ENCODE measurements at places on chromosomes 11 and 22.

DNA sequence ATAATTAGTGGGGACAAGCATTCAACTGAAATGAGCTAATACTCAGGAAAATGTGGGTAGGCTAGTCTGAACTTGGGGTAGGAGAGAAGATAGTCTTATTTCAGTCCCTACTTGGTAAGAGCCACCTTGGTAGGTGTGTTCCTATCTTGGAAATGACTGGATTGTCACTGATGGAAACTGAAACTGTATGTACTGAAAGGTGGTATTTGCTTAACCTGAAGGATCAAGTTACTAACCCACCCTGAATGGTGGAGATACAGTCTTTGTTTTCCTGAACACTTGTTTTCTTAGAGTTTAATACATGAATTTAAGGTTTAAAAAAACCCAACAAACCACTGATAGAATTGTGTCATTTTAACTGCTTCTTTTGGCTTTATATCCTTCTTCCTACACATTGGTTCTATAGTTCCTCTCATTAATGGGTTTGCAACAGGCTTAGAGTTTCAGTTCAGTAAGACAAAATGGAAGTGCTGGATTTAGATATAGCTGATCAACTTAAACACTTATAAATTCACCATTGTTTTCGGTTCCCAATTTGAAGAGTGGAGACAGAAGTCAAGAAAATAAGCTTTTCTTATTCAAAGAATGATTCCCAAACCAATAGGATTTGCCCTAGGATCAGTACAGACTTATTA is 4.2 kb downstream of the FAR1 start:
- no peak for DNase-seq

GRCh38 chr11:19279451-19279850 is 38.7 kb upstream of the E2F8 start:
- no peak for DNase-seq

- peak; percentile 84 for DNase-seq
Observed at GRCh38 chr11:35040221-35040942, 98.6 kb upstream of the CD44 start.

GRCh38 chr22:48442663-48443062 is 1385.0 kb downstream of the BRD1 start:
- DNase-seq: no peak

DNA sequence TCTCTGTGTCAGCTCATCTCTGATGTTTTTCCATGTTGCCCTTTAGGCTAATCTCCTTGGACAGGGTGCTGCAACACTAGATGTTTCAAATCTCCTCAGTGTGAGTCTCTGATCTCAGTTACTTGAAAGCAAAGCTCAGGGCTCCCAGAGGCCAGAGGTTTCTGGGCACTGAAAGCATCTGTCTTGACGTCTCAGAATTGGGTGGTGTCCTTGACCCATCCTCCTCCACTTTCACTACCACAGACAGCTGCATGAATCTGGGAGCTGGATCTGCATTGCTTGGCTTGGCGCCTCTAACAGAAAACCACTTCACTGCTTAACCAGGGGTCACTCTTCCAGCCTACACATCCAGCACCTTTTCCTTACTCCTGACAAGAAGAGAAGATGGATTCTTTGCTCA is 399.4 kb downstream of the NXPE2 start:
- DNase-seq: no peak

DNA sequence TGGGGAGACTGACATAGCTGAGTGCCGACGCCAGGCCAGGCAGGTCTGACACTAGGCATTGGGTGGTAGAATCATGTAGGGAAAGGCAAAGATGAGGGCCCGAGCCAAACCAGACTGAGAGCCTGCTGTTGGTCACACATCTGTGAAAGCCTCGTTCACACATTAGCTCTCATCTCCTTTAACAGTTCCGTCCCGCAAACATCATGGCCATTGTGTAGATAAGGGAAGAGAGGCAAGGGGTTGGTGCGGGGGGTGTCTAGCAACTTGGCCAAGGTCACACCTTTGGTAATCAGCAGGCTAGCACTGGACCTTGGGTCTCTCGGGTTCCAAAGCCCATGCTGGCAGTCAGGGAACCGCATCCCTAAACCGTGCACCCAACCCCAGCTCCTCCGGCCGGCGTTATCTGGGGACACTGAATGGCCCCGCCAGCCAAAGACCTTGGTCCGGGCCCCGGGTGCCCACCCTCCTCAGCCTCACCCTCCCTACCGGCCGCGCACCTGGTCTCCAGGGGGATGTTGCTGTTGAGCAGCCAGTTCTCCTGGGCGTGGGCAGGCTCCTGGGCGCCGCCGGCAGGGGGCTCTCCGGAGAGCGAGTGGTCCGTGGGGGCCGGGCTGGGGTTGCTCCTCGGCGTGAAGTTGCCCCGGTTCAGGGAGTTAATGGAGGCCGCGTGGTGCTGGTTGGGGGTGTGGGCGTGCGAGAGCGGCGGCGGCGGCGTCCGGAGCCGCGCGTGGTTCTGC is 328.3 kb upstream of the NARS2 start:
- DNase-seq: no peak

DNA sequence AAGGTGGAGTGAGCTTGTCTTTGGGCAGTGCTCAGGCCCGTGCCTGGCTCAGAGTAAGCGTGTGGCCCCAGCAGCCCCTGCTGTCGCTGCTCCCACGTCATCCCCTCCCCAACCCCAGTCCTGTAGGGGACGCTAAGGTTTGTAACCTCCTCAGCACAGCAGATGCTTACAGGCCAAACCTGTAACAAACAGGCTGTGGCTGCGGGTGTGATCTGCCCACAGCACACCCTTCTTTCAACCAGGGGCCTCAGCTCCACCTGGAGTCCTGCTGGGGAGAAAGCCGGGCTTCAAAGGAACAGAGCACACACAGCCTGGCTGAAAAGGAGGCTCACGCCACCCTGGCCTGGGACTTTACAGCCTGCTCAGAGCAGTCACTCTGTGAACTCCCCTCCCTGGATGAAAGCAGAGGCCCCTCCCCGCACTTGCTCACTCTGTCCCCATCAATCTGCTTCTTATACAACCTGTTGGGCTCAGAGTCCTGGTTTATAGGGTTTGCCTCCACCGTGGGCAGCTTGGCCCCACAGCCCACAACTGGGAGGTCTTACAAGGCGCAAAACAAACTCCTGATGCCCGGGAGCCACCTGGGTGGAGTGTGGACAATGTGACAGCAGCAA is 54.3 kb downstream of the SCUBE1 start:
- DNase-seq: no peak

GRCh38 chr11:43393765-43394355 is 35.1 kb downstream of the TTC17 start:
- no peak for DNase-seq

DNA sequence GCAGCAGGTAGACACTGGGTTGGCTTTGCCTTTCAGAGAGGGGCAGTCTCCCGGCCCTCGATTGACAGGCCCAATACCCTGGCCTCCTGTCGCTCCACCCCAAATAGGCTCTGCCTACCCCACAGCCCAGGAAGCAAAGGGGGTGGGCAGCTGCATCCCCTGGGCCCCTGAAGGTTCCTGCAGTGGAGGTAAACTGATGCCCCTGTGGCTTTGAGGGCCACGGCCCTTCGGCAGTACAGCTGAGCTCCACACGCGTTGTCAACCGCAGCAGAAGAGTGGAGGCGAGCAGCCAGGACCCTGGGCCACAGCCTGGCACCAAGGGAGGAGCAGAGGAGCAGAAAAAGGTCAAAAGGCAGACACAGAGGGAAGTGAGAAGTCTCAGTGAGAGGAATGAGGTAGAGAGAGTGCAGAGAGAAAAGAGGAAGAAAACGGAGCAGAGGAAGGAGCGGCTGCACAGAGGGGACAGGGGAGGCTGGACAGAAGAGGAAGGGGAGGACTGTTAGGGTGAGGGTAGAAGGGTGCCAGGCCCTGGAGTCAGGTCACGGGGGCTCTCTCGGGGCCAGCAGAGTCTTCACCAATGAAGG is 64.0 kb downstream of the SLC22A12 start:
- no peak for DNase-seq

Measured in epithelial cell of prostate (primary cell).